Activated CD4-positive, CD25-positive, alpha-beta regulatory T cell treated with anti-CD3 and anti-CD28 coated beads, Interleukin-2, amount 50 U/mL, for 24 hours (primary cell): ENCODE measurements at places on chromosomes 5 and 9.

GRCh38 chr5:150789943-150790611 is 11.5 kb downstream of the SMIM3 start:
- peak; percentile 100 for ATAC-seq

GRCh38 chr9:78909566-78909965 is 612.6 kb downstream of the PSAT1 start:
- ATAC-seq = no peak

GRCh38 chr5:39506211-39506610 is 81.4 kb upstream of the DAB2 start:
- no peak for ATAC-seq

- ATAC-seq = peak; percentile 27
These were observed 40.6 kb downstream of the TMEM174 start for GRCh38 chr5:73213566-73213998.

DNA sequence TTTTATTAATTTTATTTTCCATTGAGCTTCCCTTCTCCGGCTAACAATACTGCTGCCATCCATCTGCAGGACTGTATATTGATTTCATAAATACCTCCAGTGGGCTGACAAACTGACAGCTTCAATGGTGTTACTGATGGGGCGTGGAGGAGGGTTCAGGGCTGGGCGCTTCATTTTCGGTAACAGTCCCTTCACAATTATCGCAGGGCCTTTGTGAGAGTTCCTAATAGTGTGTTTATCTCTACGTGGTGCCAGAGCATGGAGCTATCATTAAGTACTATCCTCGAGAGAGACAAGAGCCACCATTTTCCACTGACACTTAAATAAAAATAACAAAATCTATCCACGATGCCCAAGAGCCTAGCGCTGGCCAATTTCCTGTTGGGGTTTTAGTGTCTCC is 307.0 kb upstream of the PANK3 start:
- no peak for ATAC-seq

DNA sequence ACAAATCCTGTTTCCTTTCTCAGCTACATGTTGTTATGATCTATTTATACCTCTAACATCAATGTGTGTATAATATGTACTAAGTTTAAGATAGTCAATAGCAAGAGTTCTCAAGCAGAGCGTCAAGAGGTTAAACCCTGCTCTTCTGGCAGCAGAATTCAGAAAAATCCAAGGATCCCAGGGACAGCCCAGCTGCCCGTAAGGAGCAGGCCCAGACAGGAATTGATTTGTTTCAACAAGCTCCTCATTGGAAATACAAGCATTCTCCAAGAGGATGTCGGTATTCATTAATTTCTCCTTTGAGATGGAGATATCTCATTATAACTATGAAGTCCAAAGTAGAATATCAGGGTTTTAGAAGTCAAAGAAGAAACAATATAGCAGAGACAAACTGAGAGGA is 14.9 kb downstream of the EFNA5 start:
- ATAC-seq = no peak

DNA sequence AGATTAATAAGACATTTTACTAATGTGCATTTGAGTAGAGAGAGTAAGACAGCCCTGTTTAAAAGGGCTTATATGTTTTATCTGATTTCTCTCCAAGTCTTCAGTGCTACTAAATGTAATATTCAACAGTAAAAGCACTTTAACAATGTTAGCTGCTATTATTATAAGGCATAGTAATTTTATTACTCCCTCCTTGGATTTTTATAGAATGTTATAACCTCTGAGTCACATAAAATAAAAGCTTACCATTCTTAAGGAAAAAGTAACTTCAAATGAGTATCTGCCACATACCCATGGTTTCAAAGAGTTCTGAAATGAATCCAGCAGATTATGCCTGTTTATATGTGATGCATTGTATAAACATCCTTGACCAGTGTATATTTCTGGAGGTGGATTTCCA is 19.0 kb downstream of the SPDL1 start:
- no peak for ATAC-seq

GRCh38 chr9:136662656-136663581 is at the start of gene EGFL7:
TSS of gene EGFL7 (plus strand) at chr9:136662916. CDS start at chr9:136668283, 5,367 bp downstream.
- no peak for ATAC-seq

GRCh38 chr9:105070176-105070575 is 142.2 kb upstream of the ABCA1 start:
- no peak for ATAC-seq

GRCh38 chr5:122312591-122313406 is 762 bp downstream of the SNCAIP start:
- no peak for ATAC-seq

DNA sequence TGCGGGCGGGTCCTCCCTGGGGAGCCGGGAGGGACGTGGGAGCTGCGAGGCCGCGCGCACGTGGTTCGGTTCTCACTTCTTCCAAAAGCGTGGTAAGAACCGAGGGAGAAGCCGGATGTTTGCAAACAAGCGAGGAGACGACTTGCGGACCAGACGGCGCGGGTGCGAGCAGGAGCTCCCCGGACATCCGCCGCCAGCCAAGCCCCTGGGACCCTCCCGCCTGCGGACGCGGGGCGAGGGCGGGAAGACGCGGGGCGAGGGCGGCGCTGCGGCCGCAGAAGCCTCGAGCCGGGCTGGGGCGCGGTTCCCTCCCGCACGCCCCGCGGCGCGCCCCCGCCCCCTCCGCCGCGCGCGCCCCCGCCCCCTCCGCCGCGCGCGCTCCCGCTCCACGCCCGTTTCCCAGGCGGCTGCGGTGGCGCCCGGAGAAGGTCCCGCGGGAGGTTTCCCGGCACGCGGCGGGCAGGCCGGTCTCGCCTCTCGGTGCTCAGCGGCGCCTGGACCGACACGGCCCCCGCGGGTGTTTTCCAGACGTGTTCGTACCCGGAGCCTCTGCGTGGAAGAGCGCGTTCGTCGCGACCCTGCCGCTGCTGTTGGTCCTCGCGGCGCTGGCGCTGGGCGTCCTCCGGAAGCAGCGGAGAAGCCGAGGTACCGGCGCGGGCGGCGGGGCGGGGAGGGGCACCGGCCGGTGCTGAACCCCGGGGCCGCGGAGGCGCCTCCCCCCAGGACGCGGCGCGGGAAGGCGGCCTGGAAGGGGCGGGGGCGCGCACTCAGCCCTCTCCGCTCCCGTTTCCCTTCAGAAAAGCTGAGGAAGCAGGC is 12.8 kb downstream of the BTNL9 start:
- peak; percentile 10 for ATAC-seq
